ENCODE measurements at places on chromosomes 4 and X.

GRCh38 chrX:137245183-137245582, 211.4 kb upstream of the GPR101 start:
- no peak for DNase-seq

- DNase-seq, result no peak
Measured at GRCh38 chr4:1975880-1976279, 32.9 kb downstream of the NELFA start.

DNA sequence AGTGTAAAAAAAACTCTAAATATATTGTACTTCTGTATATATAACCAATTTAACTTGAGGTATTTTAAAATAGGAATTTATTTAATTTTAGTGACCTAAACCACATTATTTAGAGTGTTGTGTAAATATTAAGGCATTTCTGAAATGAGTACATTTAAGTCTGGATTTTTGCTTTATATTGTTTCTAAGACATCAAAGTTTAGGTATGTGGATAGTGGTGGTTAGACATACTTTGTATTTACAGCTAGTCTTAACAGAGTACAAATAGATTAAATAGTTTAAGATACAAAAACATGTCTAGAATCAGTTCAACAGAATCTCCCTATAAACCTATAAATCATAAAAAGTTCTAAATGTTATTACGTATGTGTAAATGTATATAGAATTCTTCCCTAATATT, 588.5 kb downstream of the TRIML1 start:
- no peak for DNase-seq

GRCh38 chrX:19017271-19017670, 33.4 kb upstream of the PHKA2 start:
- DNase-seq, result peak; percentile 18

DNA sequence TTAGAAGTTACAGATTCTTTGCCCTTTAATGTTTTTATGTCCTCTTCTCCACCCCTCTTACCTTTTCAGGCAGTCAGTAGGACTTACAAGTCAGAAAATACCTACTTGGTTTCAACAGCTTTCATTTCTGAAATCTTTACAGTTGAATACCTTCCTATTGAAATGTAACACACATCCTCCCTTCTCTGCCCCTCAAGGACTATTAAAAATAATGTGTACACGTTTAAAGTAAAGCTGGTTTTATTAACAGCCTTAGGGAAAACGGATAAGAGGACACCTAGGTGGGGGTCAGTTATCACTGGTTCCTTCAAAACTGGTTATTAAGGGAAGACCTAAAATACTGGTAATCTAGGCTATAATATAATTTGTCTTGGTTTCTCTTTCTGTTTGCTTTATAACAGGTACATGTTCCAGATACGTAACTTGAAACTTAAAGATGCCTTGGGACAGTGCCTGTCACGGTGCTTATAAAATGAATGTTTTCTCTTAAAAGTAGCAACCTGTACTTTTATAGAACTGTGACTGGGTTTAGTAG, 1.8 kb downstream of the CCSER1 start:
- no peak for DNase-seq

- no peak for DNase-seq
Measured at GRCh38 chr4:161892951-161893350, 270.8 kb downstream of the FSTL5 start.

GRCh38 chr4:38396845-38397547, 267.0 kb upstream of the KLF3 start:
- DNase-seq, result no peak

GRCh38 chr4:156556336-156556735, 415.3 kb downstream of the PDGFC start:
- no peak for DNase-seq

- no peak for DNase-seq
Measured at GRCh38 chrX:9162698-9163097, 128.8 kb upstream of the FAM9B start.

DNA sequence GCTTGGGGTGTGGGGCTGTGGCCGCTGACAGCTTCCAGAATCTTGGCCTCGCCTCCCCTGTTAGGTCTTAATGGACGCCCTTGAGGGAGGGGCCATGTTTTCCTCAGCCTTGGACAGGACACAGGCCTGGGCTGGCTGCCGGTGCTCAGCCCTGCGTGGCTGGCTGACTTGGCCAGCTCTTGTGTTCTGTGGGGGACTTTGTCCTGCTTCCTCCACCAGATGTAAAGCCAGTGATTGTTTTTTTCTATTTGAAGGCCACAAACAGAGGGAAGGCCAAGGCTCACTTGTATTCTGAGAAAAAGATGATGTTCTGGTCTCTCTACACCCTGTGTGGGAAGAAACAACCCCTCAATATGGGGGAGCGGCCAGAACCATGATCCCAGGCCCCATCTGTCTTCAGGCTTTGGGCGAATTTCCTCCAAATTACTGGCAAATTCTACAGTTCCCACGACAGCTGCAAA, 71.3 kb downstream of the HTRA3 start:
- DNase-seq, result peak; percentile 61

DNA sequence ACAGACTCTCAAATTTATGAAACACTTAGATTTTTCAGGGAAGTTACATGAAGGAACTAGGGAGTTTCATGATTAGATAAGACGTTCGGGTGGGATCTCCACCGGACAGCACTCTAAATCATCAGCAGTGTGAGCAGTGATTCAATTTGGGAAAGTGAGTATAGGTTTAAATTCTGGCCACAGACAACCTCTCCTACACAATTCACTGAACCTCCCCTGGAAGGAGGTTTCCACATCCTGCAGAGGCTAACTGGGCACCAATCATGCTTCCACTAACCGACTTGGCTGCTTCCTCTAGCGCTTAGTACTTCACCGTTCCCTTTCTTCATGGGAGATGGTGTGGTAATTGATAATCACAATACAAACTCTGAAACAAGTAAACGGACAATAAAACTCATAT, 5.6 kb downstream of the CXCL9 start:
- DNase-seq, result no peak

- DNase-seq, result no peak
Measured at GRCh38 chr4:122636697-122637096, 15.8 kb upstream of the IL21 start.

DNA sequence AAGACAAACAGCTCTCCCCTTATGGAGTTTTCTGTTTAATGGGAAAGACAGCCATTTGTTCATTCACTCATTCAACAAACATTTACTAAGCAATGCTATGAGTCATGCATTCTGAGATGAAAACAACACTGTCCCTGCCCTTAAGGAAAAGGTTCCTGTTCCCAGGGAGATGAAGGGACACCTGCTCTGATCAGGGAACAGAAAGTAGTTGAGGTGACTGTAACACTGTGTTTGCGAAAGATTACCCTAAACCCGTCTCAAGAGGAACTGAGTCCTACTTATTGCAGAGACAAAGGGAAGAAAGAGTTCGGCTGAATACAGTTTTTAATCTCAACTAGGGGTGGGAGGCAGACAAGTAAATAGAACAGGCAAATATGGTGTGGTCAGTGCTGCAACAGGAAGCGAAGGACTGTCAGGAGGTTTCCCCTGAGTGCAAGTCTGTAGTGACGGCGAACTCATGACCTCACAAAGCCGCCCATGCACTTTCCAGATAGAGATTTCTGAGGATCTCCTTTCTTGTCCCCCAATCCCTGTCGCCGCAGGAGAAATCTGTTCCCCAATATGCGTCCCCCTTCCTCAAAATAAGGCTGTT, 712 bp downstream of the STX18 start:
- peak; percentile 48 for DNase-seq

GRCh38 chrX:108199041-108199440, 107.5 kb downstream of the ATG4A start:
- DNase-seq, result no peak

- no peak for DNase-seq
Measured at GRCh38 chrX:78237127-78237526, 90.3 kb downstream of the CYSLTR1 start.

GRCh38 chr4:47621181-47621580, 136.1 kb downstream of the ATP10D start:
- no peak for DNase-seq

DNA sequence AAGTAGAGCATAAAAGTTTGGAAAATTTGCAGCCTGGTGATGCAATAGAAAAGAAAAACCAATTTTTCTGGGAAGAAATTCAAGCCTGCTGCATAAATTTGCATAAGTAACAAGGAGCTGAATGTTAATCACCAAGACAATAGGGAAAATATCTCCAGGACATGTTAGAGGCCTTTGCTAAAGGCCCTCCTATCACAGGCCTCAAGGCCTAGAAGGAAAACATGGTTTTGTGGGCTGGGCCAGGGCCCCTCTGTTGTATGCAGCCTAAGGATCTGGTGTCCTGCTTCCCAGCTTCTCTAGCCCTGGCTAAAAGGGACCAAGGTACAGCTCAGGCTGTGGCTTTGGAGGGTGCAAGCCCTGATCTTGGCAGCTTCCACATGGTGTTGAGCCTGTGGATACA, 6.2 kb upstream of the RTL3 start:
- no peak for DNase-seq

- DNase-seq, result no peak
Measured at GRCh38 chr4:31984872-31985271, 1264.7 kb downstream of the PCDH7 start.

DNA sequence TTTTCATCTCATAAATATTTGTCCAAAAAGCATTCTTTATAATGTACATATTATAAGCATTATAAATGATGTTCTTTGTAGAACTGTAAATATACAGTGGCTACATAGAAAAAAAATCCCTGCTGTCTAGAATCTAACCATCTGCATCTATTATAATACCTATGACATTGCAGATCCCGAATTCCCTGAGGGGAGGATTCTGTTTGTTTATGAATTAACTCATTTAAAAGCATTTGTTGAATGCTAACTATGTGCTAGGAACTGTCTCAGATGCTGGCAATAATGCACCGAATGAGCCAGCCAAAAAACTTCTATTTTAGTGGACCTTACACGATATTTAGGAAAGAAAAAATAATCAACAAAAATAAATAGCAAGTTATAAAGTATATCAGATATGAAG, 189.6 kb downstream of the PACRGL start:
- no peak for DNase-seq

GRCh38 chr4:145083891-145084605, 13.9 kb downstream of the ANAPC10 start:
- DNase-seq, result no peak
